Fibroblast of mammary gland (primary cell): ENCODE measurements at places on chromosomes 5 and 9.
A peak's percentile ranks its signal among the peaks of the same experiment; 100 is the strongest.

GRCh38 chr9:35552376-35552775 lies 52.7 kb upstream of the TESK1 start:
- DNase-seq: peak; percentile 42

- DNase-seq: peak; percentile 78
These were observed 44.5 kb downstream of the SPRY4 start for GRCh38 chr5:142280066-142281007.

GRCh38 chr5:149990518-149991376 lies 9.7 kb downstream of the TIGD6 start:
- DNase-seq: peak; percentile 74

DNA sequence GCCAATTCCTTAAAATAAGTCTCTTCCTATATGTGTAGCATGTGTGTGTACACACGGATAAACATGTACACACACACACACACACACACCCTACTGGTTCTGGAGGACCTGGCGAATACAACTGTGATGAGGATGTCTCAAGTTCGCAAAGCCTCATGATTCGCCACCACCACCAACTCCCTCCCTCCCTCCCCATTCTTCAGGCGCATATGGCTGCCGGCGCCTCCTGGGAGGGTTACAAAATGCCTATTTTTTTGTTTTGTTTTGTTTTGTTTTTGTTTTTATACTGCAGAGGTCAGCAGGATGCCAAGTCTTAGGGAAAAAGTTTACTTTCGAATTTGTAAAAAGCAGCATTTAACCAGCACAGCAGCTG lies 88.0 kb downstream of the DAP start:
- DNase-seq: no peak

DNA sequence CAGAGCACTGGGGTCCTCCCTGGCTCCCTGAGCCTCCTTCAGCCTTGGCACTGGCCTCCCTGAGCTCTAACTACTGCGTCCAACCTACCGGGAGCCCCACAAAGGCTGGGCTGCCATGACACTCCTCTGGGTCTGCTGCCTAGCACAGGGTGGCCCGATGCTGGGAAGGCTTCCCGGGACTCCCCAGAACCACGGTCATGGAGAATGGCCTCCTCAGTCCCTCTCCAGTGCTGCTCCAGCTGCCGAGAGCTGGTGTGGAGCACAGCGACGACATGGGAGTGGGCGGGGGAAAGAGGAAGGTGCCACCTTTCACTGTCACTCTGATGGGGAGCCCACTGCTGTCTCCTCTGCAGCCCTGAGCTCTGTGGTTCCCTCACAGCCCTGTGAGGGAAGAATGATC lies 61.5 kb upstream of the RNF130 start:
- no peak for DNase-seq

DNA sequence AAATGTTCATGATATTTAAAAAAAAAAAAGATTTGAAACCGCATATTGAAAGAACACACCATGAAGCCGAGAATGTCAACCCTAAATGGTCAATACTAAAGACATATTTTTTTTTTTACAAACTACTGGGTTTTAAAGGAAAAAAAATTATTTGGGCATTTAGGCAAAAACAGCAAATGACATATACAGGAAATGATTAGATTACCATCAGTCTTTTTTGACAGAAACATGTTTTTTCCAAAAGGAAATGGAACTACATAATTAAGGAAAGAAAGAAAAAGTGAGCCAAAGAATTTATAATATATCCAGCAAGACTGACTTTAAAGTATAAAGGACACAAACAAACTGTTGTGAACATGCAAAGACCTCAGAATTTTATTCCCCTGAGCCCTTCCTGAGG lies 56.7 kb downstream of the RALGPS1 start:
- DNase-seq: no peak

DNA sequence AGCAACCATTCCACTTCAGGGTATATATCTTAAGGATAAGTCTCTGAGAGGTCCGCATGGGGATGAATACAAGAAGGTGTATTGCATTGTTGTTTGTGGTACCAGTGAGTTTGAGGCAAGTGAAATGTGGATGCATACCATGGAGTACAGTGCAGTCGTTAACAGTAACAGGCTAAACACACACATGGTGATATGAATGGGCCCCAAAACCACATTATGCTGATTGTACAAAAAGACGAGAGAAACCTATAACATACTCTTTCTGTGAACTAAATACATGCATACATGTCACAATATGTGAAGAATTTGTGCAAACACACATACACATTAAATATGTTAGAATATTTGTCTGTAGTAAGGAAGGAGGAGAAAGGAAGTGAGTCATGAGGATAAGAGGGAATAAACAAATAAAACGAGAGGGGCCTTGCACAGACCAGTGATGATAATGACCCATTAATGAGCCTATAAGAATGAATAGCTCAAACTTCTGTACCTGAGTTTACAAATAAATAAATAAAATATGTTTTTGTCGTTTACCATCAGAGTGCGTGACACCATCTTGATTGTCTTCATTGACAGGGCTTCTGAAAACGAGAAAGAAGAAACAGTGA lies 66.5 kb upstream of the RICTOR start:
- DNase-seq: no peak

DNA sequence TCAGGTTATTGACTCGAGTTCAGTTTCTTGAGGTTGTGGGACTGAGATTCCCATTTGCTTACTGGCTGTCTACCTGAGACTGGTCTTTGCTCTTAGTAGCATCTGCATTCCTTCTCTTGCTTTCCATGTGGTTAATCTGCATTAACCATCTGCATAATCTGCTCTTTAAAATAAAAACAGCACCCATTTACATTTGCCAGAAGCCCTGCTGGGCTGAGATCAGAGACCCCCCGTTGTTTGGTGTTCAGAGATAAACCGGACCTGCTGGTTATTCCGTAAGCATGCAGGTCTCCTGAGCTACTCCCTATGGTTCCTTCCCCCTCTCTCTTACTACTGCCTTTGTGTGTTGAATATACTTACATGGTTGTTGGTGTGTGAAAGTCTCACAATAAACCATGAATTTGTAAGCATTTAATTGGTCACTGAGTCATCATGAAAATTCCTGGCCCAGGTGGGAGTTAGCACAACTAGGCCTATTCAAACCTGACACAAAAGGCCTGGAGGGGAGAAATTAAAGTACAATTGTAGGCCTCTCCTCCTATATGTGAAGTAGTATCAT lies 396.7 kb downstream of the MRPS30 start:
- no peak for DNase-seq

- DNase-seq: no peak
These were observed 1.1 kb downstream of the ALDH1A1 start for GRCh38 chr9:72951520-72952380.

- DNase-seq: peak; percentile 89
These were observed 64.6 kb downstream of the ABLIM3 start for GRCh38 chr5:149205625-149206523.

GRCh38 chr5:34895641-34896419 lies 19.5 kb downstream of the RAD1 start:
- DNase-seq: peak; percentile 50

DNA sequence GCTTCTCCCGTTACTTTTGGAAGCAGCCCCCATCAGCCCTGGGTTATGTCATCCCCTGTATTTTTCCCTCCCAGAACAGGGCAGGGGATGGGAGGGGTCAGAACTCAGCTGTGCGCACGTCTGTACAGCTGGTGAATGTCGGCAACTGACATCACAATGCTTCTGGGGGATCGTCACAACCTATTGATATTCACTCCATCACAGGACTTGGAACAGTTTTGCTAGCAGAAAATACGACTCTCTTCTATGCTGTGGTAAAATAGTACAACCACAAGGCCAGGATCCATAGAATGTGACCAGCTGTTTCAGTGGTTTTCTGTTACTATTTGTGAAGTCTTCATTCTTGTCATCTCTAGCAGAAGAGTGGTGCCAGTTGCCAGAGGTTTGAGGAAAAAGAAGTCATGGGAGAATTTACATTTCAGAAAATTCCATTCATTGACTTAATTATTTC lies 77.1 kb upstream of the KLF4 start:
- DNase-seq: no peak

GRCh38 chr9:6090277-6091210 lies 75.1 kb upstream of the RANBP6 start:
- no peak for DNase-seq

DNA sequence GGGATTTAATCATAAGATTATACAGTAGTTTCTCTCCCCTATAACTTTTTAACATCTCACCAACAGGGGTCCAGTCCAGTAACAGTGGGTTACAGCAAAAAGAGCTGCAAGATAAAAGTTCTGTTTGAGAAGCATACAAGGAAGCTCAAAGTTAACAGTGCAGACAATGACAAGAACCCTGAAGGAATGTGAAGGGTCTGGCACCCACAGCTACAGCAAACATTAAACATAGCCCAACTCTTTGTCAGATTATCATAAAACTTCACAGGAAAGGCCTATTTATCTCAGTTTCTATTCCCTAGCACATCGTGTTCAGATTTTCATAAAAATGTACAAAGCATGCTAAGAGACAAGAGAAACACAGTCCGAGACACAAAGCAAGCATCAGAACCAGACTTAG lies 309.4 kb downstream of the DIRAS2 start:
- DNase-seq: no peak

- DNase-seq: no peak
These were observed 109.3 kb upstream of the APC start for GRCh38 chr5:112628214-112628980.

- no peak for DNase-seq
These were observed 732 bp downstream of the PBX3 start for GRCh38 chr9:125747765-125748445.

GRCh38 chr9:76013809-76014208 lies 123.3 kb downstream of the PCSK5 start:
- DNase-seq: no peak

GRCh38 chr5:5437227-5438172 lies 15.0 kb downstream of the ICE1 start:
- no peak for DNase-seq

DNA sequence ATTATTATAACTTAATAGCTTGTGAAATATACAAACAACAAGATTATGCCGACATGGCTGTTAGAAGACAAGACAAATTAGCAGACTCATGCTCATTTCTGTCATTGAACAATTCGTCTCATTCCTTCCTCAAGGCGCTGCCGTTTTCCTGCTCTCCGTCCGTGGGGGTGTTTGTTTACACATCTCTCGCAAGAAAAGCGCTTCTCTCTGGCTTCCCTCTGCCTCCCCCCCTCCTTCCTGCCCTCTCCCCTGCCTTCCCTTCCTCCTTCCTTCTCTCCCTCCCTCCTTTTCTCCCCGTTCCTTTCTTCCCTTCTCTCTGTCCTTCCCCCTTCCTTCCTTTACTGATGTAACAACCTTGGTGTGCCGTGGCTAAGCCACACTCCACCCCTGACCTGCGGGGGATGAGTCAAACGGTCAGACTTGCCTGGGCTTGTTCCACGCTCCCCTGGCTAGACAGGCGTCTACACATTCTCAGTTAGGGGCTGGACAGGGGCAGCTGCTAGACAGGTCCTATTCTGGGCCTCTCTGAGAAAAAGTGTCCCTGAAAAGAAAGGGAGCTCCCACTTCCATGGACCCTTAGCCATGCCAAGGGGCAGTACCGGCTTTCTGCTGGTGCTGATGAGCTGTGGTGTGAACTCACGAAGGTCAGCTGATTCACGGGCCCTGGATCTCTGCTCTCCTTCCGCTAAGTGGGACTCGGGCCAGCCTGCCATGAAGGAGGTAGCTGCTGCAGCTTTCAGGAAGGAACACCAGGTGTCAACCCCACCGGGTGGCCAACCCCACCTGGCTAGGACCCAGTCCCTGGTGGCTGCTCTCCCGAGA lies 32.0 kb upstream of the SPTLC1 start:
- DNase-seq: peak; percentile 93

DNA sequence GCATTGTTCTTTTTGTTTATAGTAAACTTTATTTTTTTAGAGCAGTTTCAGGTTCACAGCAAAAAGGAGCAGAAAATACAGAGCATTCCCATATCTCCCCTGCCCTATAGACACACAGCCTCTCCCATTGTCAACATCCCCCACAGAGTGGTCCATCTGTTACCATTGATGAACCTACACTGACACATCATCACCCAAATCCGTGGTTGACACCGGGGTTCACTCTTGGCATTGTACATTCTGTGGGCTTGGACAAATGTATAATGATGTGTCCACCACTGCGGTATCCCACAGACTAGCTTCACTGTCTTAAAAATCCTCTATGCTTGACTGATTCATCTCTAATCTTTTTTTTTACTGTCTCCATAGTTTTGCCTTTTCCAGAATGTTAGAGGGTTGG lies 120.7 kb upstream of the SPATA31C2 start:
- peak; percentile 15 for DNase-seq

DNA sequence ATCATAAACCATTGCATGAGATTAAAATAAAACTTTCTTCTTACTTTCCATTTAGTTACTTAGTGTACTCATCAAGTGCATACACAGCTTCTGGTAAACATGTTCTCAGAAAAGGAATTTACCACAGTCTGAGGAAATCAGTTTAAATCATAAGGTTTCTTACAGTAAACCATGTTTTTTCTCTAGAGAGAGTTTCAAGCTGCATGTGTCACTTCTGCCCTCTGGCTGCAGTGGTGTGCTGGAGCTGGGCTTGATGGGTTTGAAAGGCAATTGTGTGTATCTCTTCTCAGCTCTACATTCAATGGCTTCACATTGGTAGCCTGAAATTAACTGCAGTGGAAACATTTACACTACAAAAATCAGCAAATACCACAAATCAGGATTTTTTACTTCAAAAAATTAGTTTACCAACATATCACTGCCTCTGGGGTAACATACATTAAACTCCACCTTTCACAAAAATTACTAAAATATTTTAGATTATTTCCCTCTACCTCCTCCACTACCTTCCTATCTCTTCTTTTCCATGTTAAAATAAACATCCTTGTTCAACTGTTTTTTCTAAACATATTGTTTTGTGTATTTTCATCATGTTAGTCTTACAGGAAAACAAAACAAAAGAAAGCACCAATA lies 414.3 kb downstream of the ANXA1 start:
- DNase-seq: peak; percentile 52

- DNase-seq: no peak
These were observed 399.9 kb downstream of the SH3GL2 start for GRCh38 chr9:17978773-17979172.

DNA sequence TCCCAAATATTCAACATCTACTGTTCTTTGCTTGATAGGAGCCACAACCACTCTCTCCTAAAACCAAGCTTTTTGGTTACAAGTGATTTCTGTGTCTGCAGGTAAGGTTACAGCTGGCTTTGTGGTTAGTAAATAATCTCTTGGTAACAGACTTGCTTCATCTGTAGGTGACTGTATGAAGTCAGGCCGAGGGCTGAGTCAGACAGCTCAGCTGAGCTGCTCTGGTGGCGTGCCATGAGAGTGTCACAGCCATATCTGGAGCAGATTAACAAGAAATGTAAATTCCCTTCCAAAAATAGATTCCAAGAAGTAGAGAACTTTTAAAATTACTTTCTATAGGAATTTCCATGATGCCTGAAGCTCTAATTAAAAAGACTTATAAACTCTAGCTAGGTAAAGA lies 23.7 kb upstream of the TAS2R1 start:
- DNase-seq: peak; percentile 48

GRCh38 chr9:109863961-109864360 lies 84.0 kb downstream of the PALM2AKAP2 start:
- DNase-seq: no peak

DNA sequence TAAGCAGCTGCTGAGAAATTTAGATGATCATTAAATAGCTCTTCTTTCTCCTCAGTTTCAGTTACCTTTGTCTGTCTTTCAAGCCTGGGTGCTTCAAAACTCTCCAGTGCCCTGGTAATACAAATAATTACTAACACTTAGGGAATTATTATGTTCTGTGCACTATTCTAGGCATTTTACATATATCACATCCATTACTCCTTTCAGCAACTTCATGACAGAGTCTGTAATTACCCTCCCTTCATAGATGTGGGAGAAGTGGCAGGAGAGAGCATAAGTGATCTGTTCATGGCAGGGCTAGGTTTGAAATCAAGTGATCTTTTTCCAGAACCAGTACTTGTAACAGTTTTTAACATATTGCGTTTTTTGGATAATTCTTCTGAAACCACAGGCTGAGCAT lies 32.0 kb downstream of the MAN2A1 start:
- DNase-seq: no peak
